LHCN-M2 (cell line): ENCODE measurements at places on chromosomes 5 and 9. TPM values are rescaled to one million over a fixed set of nuclear protein-coding genes. Genes with fewer than 3 reads are reported as not detected.
A peak's percentile ranks its signal among the peaks of the same experiment; 100 is the strongest.

The RECK gene
- total RNA-seq, result 10.6 and 12.2 TPM in 2 replicates

The KIF4B gene
- 0.06 TPM in 2 replicates for total RNA-seq

The EQTN gene
- total RNA-seq, result not detected in 2 replicates

DNA sequence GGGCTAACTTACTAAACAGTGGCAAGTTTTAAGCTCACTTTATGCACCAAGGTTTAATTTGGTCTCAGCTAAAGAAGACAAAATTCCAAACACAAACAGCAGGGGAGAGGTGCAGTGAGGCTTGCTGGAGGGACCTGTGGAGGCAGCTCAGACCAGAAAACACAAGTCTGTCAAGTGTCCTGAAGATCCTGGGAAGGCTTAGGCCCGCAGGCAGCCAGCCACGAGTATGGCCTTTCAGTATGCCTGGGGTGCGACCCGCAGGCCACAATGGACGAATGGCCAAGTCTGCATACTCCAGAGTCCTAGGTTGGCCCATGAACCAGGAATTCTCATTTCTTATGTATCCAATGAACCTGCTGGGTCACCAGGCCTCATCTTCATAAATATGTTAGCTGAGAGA, 9.3 kb downstream of the CCNI2 start:
- no peak for DNase-seq

DNA sequence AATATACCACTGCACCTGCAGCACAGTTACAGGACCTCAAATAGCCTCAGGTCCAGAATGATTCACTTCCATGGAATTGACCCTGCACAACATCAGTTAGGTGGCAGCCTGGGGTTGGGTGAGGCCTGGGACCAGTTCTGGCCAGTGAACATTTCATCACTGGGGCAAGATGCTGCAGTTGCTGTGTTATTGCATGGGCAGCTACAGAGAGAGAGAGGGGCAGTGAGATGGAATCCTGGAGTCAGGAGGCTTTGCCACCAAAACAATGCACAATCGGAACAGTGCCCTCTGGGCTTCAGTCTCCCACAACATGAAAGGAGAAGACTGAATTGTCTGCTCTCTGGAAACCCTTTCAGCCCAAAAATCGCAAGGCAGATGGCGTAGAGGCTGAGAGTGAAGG, 51.8 kb downstream of the SH3TC2 start:
- no peak for DNase-seq

The IL4 gene
- total RNA-seq, result not detected in 2 replicates

DNA sequence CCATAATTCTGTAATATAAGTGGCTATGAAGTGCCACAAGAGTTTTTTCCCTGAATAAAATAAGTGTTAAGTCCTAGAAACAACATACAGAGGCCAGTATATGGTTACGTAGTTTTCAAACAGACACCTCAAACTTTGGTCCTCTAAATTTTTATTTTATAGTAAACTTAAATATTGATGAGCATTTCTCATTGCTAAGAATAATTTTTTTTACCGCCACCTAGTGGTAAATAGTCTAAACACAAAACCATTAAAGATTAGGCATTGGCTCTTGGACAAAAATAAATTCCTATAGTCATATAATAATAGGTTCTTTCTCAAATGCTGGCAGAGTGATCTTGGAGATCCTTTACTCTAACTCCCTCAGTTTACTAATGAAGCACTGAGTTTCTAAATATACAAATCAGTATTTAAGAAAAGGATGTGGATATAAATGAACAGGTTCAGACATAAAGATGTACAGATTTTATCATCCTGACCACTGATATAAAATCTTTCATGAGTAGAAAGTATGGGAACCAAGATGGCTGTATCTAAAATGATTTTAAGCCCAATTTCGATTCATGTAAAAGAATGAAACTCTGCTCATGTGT, 136.2 kb downstream of the FANCC start:
- no peak for DNase-seq

DNA sequence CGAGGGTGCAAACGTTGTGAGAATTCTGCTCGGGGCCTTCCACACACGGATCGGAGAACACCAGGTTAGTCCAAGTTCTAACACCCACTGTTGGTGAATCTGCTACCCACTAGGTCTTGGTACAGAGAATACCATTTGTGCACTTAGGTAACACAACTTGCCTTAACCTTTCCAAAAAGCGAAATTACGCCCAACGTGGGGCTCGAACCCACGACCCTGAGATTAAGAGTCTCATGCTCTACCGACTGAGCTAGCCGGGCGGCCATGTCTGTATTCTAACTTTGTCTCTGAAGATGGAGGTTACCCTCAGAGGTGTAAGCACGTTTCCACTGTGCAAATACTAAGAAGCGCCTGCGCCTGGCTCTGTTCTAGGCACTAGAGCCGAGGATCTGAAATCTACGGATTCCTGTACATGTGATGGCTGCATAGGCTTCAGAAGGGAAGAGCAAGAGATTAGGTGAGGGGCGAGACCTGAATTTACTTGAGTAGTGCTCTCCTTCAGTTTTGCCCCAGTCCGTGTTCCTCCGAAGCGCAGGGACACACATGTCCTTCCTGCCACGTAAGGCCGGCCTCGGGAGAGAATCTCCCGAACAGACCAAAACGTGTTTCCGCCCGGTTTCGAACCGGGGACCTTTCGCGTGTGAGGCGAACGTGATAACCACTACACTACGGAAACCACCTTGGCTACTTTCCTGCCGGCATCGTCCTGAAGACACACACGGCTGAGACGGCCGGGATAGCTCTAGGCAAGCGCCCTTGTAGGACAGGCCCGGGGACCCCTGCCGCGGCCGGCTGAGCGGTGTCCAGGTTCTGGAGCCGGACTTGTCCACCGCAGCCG, 1.1 kb upstream of the TRIM41 start:
- DNase-seq, result peak; percentile 96

The KLHL9 gene
- total RNA-seq, result 35.5 and 39.4 TPM in 2 replicates

The HEMGN gene
- not detected in 2 replicates for total RNA-seq

The IFNB1 gene
- total RNA-seq, result not detected in 2 replicates

DNA sequence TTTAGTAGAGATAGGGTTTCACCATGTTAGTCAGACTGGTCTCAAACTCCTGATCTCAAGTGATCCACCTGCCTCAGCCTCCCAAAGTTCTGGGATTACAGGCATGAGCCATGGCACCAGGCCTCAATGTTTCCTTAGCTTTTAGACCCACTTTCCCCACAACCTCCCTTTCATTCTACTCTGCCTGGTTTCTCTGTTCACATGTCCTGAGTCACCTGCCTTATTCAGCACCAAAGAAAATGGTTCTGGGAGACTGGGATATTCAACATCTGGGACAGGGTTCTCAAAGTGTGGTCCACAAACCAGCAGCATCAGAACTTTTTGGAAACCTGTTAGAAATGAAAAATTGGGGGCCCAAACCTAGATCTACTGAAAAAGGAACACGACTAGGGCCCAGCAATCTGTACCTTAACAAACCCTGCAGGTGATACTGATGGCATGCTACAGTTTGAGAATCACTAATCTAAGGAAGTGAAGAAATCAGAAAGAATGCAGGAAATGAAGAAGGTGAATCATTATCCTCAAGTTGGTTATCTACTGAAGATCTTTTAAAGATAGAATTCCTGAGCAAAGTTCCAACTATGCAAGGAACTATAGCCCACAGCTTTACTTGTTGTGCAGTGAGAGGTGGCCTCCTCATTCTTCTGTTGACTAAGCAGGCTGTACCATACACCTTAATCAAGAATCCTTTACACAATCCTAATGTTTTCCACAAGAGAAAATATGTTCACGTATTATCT, 51.8 kb upstream of the CTNNAL1 start:
- DNase-seq, result no peak

GRCh38 chr9:128684325-128685199, 4.5 kb upstream of the SET start:
- DNase-seq, result no peak

GRCh38 chr5:27590503-27590902, 552.1 kb upstream of the CDH9 start:
- DNase-seq, result no peak

GRCh38 chr9:86351880-86352279, 2.3 kb downstream of the TUT7 start:
- DNase-seq, result no peak

DNA sequence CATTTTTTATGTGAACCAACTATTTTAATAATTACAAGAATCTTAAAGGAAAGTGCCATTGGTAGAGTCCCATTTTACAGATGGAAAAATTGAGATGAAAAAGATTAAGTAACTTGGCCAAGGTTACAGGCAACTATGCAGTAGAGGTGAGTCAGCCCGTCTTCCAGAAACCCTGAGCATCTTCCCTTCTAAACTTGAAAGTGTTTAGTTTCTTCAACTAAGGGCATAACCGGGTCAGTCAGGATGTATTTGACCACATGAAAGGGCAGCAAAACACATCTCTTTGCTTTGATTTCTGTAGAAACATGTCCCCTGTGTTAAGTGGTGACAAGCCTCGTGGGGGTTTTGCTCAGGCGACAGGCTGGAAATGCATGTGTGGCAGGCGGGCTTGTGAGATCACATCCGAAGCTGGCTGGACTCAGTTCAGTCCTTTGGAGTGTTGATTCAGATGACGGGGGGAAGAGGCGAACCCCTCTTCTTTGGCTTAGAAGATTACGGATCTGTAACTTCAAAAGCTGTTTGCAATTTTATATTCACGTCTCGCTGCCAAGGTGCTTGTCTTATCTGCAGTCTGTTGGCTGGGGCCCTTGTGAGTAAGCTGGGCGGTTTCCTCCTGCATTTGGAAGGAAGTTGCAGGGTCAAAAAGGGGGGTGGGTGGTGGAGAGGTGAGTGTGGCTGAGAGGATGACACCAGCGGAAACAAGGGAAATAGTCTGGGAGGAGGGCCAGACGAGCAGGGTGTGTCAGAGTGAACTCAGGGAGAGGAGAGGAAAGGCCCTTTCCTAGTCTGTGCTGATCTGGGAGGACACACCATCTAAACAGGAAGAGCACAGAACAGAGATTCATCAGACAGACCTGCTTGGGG, 78.9 kb upstream of the RPS23 start:
- DNase-seq, result no peak

DNA sequence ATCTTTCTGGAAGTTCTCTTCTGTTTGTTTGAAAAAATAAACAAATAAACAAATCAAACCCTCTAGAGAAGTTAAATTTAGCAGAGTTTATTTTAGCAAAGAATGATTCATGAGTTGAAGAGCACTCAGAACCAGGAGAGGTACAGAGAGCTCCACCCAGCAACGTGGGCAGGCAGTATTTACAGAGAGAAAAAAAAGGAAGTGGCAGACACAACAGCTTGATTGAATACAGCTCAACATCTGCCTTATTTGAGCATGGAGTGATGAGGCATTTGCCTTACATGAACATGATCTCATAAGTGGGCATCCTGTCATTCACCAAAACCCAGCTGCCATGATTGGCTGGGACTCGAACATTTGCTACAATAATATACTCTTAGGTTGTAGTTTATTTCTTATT, 381.6 kb upstream of the ADAMTS16 start:
- DNase-seq, result no peak

The GLRX gene
- total RNA-seq, result 108 and 119 TPM in 2 replicates

The PURA gene
- total RNA-seq, result 8.0 and 9.2 TPM in 2 replicates

DNA sequence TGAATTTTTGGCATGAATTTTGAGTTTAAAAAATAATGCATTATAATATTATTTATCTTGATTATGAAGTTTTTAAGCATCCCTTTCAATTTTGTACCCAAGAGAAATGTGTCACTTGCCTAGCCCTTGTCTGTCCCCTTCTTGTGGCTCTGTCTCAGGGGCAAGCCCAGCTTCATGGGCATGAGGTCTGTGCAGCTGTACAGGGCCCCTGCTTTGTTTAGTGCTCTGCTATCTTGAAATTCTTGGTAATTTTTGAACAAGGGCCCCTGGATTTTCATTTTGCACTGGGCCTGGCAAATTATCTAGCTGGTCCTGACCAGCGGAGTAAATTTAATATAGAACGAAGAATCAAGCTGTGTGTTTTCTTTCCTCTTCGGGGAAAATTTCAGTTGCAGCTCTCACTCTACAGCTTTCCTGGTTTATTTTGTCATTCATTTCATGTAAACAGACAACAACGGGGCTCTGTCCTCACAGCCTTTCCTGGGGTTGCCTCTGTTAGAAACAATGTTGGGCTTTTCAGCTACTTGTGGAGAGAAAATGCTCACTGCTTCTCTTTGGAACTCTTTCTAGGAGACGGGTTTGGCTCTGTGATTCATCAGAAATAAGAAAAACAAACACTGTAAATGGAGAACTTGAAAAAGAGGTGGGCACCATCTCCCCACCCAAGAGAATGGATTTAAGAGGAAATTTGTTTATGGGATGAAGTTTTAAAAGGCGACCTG, 41.1 kb downstream of the LIX1 start:
- no peak for DNase-seq

DNA sequence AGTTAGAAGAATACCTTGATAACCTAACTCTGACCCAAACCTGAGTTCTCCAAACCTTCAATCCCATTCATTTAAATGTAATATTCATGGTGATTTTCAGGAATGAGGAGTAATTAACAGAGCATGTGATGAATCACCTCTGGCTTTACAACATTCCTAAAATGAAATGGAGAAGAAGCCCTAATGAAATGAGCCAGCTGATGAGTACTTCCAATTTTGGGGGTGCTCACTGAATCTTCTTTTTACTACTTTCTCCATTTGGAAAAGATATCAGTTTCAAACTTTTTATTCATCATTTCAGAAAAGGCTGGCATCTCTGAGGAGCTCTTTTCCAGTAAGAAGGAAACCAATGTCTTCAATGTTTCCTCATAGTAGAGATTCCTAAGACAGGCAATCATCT, 2.9 kb upstream of the SPINK5 start:
- DNase-seq, result no peak

DNA sequence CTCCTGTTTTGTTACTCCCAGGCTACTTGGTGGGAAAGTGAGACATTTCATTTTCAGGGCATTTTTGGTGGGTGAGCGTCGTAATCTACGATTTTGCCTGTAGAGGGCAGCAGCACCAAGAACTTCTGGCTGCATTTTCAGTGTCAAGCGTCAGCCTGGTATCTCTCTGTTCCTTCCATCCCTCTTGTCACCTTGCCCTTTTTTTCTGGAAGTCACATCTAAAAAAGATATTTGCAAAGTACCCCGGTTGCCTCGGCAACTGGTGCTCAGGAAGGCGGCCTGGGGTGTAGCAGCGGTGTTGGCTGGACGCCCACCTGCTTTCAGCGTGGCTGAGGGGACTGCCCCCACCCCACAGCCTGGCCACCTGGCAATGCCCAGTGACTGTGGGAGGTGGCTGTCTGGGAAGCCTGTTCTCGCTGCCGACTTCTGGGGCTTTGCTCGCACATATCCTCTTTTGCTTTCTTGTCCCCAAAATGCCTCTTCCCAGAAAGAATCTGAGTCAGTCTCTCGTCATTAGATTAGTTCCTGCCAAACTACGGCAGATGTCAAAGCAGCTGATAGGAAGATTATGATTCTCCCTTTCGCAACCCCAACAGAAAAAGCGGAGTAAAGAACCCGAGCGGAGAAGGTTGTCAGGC, 84.5 kb downstream of the ACER2 start:
- DNase-seq, result peak; percentile 91

The TLN1 gene
- total RNA-seq, result 356 and 415 TPM in 2 replicates

DNA sequence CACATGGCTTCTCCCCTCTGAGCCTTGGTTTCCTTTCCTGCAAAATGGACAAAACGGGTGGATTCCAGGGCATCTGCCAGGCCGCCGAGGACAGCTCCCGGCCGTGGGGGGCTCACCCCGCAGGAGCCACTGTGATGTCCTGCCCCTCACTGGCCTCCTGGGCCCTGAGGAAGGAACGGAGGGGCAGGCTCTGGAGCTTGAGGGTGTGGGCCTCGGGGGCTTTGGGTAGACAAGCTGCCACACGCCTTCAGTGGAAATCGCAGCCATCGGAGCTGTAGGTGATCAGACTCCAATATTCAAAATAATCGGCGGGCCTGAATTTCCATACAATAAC, 32.2 kb upstream of the UBAC1 start:
- no peak for DNase-seq

The PCDHB15 gene
- 3.8 TPM in 2 replicates for total RNA-seq

The KLF4 gene
- total RNA-seq, result 4.9 and 6.3 TPM in 2 replicates

The SH3GL2 gene
- 0.19 TPM in 1 of 2 replicates, not detected in the other for total RNA-seq

The GDA gene
- total RNA-seq, result not detected in 2 replicates

The ADGRD2 gene
- total RNA-seq, result not detected in 2 replicates

The ALDH1A1 gene
- total RNA-seq, result 155 and 163 TPM in 2 replicates
